ENCODE measurements at places on chromosomes 6 and 20.

DNA sequence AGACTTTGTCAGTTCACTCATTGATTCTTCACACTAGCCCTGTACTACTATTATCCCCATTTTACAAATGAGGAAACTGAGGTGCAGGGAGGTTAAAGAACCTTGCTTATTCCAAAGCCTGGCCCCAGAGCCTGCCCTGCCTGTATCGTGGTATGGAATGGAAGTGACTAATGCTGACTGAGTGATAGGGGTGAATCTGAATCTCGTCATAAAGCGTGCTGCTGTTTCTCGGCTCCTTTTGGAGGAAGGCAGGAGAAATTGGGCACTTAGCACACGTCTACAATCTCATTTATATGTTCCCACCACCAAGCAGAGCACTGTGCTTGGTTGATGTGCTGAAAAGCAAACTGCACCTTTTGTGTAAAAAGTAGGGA, 17.1 kb downstream of the GFRA4 start:
- DNase-seq: no peak

GRCh38 chr6:3235486-3235885, 8.0 kb upstream of the TUBB2B start:
- DNase-seq: no peak

- no peak for DNase-seq
These were observed 6.3 kb downstream of the RAET1L start for GRCh38 chr6:150018846-150019580.

DNA sequence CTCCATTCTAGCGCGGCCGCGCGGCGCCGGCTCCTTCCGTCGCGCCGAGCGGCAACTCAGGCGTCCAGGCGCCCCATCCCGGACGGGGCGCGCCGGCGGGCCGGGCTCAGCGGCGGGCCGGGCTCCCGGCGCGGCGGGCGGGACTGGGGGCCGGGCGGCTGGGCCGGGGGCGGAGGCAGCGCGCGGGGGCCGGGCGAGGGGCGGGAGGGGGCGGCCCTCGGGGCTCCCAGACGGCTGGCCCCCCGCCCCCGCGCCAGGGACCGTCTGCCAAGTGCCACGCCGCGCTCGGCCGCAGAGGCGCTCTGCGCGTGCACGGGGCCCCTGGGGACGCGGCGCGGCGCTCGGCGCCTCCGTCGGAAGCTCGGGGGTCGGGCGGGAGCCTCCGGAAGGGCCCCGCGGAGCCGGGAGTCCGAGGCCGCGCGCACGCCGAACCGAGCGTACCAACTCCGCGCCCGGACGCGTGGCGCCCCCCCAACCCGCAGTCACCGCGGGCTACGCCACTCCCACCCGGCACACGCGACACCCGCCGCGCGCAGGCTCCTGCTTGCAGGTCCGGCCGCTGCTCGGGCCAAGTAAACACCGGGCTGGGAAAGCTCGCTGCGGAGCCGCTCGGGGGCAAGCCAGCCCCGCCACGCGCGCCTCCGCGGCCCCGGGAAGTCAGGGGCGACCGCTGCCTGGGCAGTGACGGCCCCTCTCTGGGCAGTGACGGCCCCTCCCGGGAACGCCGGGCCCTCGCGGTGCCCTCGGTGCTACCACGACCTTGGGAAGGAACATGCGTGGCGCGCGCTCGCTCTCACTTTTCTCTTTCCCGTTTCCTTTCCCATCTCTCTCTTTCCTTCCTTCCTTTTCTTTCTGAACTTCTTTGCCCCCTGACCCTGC, at the start of gene PREX1:
TSS of gene PREX1 (minus strand) at position 145 of the 879 bp plus-strand sequence. CDS start at position 6, 139 bp downstream.
- peak; percentile 83 for DNase-seq

DNA sequence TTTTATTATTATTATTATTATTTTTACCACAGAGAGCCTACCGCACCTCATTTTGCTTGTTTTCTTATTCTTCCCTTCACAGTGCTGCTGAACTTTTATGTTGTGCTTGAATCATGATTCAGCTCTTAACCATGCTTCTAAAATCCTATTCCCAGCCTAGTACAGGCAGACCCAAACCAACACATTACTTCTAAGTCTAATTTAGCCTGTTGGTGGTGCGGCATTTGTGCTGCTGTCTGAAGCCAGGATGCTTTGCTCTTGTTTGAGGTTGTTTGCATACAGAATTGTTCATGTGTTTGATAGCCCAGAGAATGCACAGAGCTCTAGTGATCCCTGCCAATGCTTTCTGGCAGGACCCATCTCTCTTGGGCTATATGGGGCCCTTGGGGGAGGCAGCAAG, 213.5 kb upstream of the KCNG1 start:
- DNase-seq: no peak

GRCh38 chr6:62914530-62914929, 296.7 kb upstream of the FKBP1C start:
- DNase-seq: no peak
